ENCODE measurements at places on chromosomes 16 and 17.
A peak's percentile ranks its signal among the peaks of the same experiment; 100 is the strongest.

DNA sequence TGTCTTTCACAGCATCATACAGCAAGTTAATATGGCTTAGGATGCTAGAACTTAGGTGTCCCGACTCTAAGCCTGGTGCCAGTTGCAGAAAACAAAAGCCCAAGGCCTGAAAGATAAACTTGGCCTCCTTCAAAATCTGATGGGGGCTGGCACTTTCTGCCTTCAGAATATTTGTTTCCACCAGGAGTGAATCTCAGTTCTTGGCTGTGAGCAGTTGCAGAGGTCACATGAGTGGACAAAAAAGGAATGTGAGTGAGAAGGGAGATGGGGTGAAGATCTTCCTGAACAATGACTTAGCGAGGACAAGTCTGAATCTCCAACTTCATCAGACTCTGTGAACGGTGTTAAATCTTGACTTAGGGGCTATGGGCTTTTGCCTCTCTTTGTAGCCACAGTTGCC lies 46.6 kb downstream of the HOXB1 start:
- DNase-seq, result peak; percentile 80

DNA sequence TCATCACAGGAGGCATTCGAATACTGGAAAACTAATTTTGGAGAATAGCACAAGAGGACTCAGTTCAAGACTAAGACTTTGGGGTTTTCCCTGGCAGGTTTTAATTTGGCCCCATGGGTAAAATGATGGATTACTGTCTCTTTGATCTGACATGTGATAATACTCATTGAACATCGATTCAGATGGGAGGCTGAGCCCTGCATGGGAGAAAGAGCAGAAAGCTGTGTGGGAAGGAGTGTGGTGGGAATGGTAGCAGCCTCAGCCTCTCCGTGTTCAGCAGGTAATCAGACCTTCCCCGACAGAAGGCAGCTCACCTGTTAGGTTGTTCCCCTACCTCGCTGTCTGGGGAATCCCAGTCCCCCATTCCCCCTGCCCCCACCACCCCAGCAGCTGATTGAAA lies 124.7 kb upstream of the TNRC6C start:
- DNase-seq, result no peak

GRCh38 chr16:52912565-52913173 lies 140.0 kb downstream of the CHD9NB start:
- DNase-seq, result peak; percentile 51

- DNase-seq, result no peak
Observed at GRCh38 chr17:29085223-29085622, 42.3 kb downstream of the PIPOX start.

GRCh38 chr17:62718429-62718828 lies 89.7 kb downstream of the MARCHF10 start:
- DNase-seq, result peak; percentile 69

- DNase-seq, result peak; percentile 89
Observed at GRCh38 chr16:58499615-58500351, at the start of gene NDRG4. NDRG4 (plus strand) TSS chr16:58500143; CDS start chr16:58500249, 106 bp downstream.

DNA sequence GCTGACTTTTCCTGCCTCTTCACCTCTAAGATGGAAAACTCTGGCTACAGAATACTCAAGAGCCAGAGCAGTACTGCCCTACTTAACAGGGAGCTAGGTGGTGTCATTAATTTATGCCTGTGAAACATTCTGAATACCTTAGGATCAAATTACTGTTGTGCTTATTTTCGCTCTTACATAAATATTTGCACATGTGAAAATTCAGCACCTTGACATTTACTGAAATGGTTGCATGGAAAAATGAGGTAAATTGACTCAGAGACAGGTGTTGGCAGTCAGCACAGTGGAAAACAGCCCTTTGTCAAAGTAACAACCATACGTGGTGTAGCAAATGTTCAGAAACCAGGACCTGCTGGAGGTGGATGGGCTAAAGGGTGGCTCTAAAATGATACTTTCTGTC lies 193.6 kb downstream of the CDH8 start:
- DNase-seq, result no peak

GRCh38 chr17:44541884-44542581 lies 15.3 kb upstream of the FZD2 start:
- DNase-seq, result peak; percentile 55

- no peak for DNase-seq
Observed at GRCh38 chr16:87395181-87395842, 3.2 kb downstream of the MAP1LC3B start.

- no peak for DNase-seq
Observed at GRCh38 chr16:68548947-68549346, 9.9 kb downstream of the ZFP90 start.

- DNase-seq, result peak; percentile 92
Observed at GRCh38 chr16:10949424-10949970, 5.1 kb downstream of the CLEC16A start.

- DNase-seq, result no peak
Observed at GRCh38 chr16:85293904-85294642, 181.8 kb upstream of the CIBAR2 start.

GRCh38 chr17:42571435-42572225 lies 4.7 kb downstream of the MLX start:
- DNase-seq, result no peak

- DNase-seq, result no peak
Observed at GRCh38 chr17:28724500-28725165, 1.4 kb downstream of the TLCD1 start.

DNA sequence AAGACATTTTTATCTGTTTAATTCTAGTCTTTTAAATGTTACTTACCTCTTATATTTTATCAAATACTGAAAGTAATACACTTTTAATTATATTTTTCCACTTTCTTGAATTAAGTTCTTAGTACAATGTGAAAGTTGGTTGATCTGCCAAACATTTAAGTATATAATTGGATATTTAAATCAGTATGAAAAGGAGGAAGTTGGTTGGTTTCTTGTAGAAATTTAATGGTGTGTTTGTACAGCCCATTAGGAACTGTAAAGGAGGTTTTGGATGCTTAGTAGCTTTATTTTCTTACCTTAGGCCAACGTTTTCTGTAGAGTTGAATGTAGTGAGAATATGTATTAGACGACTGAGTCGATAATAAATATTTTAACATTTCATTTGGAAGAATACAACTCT lies 5.4 kb downstream of the NFATC3 start:
- DNase-seq, result no peak

GRCh38 chr16:28897826-28898225 lies 19.5 kb downstream of the ATP2A1 start:
- DNase-seq, result peak; percentile 18

- no peak for DNase-seq
Observed at GRCh38 chr16:15572329-15573001, 70.5 kb downstream of the MARF1 start.

- no peak for DNase-seq
Observed at GRCh38 chr16:85998171-85998867, 99.4 kb downstream of the IRF8 start.

DNA sequence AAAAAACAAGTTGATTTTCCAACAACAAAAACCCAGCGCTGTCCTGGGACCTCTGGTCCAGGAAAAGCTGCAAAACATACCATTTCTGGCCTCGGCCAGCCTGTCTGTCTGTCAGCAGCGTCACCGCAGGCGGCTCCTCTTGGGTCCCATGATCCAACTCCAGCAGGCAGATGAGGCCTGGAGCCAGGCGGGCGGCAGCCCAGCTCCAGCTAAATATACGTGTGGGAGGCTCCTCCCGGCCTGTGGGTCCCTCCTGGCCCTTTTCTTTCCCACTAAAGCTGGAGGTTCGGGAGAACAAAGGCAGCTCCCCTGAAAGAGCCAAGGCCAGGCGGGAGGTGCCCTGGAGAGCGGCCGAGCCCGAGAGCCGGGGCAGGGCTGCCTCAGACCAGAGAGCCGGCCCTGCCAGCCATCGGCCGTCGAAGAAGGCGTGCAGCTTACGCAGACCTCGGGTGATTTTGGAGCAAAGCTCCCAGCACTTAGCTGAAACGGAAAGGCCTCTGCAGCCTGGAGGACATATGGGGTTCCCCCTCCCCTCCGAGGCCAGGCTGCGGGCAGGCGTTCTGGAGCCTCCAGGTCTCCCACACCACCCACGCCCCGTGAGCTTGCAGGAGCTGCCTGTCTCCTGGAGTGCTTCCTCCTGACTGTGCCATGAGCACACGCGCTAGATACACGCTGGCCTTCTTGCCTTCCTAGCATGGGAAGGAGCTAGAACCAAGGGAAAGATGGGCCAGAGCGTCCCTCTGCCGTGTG lies 19.9 kb upstream of the JPH3 start:
- peak; percentile 78 for DNase-seq

GRCh38 chr17:48787828-48788227 lies 29.2 kb downstream of the TTLL6 start:
- DNase-seq, result no peak

- DNase-seq, result no peak
Observed at GRCh38 chr16:12063004-12063395, 86.5 kb downstream of the SNX29 start.

- no peak for DNase-seq
Observed at GRCh38 chr16:11819798-11820197, 22.7 kb upstream of the ZC3H7A start.

DNA sequence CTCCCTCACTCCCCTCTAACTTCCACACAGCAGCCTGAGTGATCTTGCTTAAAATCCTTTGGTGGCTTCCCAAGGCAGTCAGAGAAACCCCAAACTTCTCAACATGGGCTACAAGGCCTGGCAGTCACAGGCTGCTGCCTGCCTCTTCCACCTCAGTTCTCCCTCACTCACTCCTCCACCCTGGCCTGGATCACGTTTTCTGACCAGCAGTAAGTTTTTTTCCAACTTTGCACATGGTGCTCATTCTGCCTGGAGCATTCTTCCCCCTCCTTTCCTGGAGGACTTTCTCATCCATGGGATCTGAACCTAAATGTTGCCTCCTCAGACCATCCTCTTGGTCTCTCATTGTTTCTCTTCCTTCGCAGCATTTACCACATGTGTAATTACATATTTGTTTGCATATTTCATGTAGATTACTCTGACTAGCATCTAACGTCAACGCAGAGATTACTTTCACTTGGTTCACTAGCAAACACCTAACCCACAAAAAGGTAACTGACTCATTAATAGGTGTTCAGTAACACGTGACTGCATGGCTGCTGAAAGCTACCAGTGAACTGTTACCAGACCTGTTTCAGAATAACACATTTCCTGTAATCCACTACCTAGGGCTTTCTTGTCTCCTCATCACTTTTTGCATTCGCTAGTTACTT lies 17.1 kb downstream of the GNA13 start:
- DNase-seq, result no peak

- peak; percentile 33 for DNase-seq
Observed at GRCh38 chr16:56610609-56611111, 2.3 kb downstream of the MT2A start.

- DNase-seq, result no peak
Observed at GRCh38 chr17:15941781-15942180, 3.1 kb upstream of the ADORA2B start.

GRCh38 chr17:57102122-57102521 lies 17.1 kb downstream of the AKAP1 start:
- DNase-seq, result peak; percentile 46

DNA sequence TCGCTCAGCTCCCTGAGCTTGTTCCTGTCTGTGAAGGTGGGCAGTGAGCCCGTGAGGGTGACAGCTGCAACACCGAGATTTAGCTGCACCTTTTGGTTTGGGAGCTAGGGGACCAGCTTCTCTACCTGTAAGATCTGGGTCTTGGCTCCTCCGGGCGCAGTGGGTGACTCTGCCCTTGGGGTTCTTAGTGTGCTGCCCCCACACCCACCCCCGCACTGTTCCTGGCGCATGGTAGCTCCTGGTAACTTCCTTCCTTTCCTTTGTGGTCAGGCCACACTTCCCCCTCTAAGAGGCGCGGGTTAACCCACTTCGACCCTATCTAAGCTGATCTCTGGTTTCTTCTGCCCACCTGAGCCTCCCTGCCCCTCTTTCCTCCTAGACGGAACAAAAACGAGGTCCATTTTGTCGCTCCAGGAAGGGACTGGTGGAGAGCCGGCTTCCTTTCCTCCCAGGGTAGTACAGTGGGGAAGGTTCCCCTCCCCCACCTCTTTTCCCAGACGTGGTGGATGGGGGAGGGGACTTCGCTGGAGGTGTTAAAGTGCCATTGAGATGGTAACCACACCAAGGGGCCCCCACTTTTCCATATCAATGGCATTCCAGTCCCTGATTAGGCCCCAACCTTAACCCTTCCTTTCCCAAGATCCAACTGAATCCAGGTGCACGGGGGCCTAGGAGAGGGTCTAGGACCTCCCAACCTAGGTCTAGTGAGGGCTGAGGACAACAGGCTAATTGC lies 4.6 kb upstream of the CLDN9 start:
- DNase-seq, result no peak

DNA sequence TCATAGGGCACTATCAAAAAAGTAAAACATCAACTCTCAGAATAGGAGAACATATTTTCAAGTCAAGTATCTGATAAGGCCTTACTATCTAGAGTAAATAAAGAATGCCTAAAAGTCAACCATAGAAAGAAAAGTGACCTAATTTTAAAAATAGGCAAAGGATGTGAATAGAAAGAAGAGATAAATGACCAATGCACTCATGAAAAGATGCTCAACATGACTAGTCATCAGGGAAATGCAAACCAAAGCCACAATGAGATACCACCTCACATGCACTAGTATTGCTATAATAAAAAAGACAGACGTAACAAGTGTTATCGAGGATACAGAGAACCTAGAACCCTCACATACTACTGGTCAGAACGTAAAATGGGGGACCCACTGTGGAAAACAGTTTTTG lies 90.8 kb downstream of the DYNLRB2 start:
- peak; percentile 40 for DNase-seq

DNA sequence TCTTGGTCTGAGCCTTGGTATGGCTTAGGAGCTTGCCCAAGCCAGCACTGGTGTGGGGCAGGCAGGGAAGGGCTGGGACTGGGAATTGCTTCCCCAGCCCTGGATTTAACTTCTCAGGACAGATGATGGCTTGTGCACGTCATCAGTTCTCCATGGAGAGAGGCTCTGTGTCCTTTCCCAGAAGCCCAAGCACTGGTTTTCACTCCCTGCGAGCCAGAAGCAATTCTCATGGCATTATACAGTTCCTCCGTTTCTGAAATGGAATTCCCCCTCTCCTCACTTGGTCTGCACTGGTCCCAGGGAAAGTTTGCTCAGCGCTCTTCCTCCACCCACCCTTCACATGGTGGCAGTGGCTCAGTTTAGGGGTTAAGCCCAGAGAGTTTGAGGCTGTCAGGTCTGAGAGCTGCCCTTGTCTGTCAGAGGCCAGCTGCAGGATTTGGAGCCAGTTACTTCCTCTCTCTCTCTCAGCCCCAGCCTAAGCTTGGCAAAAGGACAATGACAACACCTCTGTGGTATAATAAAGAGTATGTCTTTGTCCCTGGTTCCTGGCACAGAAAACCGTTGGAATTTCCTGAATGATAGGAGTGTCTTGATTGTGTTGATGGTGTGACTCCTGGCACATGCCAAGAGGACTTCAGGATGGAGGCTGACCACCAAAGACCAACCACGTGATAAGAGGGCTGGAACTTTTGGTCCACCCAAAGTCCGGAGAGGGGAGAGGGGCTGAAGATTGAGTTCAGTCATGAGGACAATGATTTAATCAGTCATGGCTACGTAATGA lies 219.6 kb upstream of the TNRC6C start:
- peak; percentile 61 for DNase-seq

Data from A172 (cell line).